ELF-1 (cell line): ENCODE measurements at places on chromosomes 2 and 18.

- no peak for DNase-seq
These were observed 33.7 kb downstream of the EMILIN2 start for GRCh38 chr18:2880473-2880872.

- DNase-seq: no peak
These were observed 41.1 kb downstream of the LIMS1 start for GRCh38 chr2:108575132-108575966.

GRCh38 chr2:41920812-41921211, 127.0 kb upstream of the PKDCC start:
- no peak for DNase-seq

GRCh38 chr2:234191819-234192407, 141.4 kb downstream of the SPP2 start:
- no peak for DNase-seq

- no peak for DNase-seq
These were observed 77.9 kb downstream of the DTNA start for GRCh38 chr18:34787931-34788532.
